T-helper 1 cell (primary cell): ENCODE measurements at places on chromosomes 6 and 20.
A peak's percentile ranks its signal among the peaks of the same experiment; 100 is the strongest.

DNA sequence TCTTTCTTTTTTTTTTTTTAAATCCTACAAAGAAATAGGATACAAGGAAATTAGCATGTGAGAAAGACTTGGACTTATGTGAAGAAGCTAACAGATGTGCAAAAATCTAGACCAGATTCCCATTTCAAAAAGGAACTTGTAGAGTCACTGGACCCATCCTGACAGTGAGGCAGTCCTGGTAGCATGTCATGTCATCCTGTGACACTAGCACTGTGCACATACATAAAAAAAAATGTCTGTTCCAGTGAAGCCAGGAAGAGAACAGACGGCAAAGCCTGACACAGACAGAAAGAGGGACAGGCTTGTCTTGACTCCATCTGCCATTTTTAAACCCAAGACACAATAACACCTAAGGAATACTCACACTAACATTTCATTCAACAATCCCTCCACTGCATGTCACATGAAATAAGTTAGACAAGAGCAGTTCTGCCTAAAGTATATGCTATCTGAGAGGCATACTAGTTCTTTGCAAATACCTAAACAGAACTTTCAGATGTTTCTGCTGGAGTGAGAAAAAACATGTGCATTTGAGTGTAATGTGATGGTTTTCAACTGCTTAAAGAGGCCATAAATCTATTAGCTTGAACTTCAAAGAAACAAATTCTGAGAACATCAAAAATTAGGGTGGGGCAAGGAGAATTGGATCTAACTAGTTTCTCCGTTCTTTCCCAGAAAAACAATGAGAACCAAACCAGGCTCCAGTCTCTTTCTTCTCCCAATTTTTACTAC, 159.6 kb downstream of the BACH2 start:
- DNase-seq = no peak

GRCh38 chr6:72826744-72827438, 205.0 kb downstream of the KCNQ5 start:
- DNase-seq = no peak

GRCh38 chr6:39831701-39832100, 39.5 kb downstream of the DAAM2 start:
- no peak for DNase-seq

- no peak for DNase-seq
Observed at GRCh38 chr6:137651591-137652335, 157.6 kb upstream of the OLIG3 start.

- no peak for DNase-seq
Observed at GRCh38 chr6:22119500-22119899, 177.3 kb downstream of the PRL start.

- no peak for DNase-seq
Observed at GRCh38 chr6:15522427-15522826, 140.4 kb downstream of the DTNBP1 start.

DNA sequence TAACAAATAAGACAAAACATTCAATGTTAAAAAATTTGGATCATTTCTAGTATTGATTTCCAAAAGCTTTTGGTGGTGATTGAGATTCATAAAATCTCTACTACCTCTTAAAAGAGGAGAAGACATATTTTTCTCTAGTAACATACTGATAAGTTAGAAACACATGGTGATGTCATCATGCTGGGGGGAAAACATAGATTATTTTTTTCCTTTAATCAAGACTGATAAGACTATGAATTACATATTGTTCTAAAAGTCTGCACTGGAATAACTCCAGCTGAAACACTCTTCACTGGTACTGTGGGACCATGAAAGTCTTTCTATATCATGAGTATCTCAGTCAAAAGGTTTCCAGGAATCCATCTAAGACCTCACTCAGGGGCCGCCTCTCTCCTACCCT, 515.8 kb downstream of the PRKN start:
- DNase-seq = no peak

DNA sequence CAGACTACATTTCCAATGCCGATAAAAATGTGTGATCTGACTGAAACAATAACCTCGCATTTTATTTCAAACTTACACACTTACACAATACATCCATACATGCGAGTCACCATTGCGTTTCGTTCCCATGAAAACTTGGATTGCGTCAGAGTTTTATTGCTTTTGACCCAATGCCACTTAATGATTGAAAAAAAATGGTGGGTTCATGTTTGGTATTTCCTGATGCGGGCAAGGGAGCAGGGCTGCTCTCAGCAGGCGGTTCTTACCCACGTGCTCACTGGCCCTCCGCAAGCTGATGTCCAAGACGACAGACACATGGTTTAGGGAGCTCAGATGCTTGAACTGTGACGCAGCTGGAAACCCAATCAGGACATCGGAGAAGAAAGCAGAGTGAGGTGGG, 281.0 kb upstream of the SULF2 start:
- no peak for DNase-seq

GRCh38 chr6:15538106-15538505, 124.7 kb downstream of the DTNBP1 start:
- no peak for DNase-seq

DNA sequence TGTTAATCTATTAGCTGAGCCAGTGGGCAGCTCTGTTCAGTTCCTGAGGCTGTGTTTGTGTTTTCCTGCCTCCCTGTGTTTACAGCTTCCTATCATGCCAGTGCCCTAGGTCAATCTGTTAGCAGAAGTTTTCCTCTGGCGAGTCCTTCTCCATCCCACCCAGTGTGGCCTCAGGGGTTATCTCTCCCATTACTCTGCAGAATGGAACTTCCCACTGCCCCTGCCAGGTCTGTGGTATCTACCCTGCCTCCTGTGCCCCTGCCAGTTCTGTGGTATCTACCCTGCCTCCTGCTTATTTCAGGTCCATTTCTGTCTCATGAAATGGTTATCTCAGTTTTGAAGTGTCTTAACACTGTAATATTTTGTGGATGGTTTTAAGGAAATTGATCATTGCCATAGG, 63.1 kb downstream of the SLX4IP start:
- DNase-seq = no peak

- DNase-seq = peak; percentile 50
Observed at GRCh38 chr20:58660855-58661597, 9.9 kb downstream of the STX16 start.

DNA sequence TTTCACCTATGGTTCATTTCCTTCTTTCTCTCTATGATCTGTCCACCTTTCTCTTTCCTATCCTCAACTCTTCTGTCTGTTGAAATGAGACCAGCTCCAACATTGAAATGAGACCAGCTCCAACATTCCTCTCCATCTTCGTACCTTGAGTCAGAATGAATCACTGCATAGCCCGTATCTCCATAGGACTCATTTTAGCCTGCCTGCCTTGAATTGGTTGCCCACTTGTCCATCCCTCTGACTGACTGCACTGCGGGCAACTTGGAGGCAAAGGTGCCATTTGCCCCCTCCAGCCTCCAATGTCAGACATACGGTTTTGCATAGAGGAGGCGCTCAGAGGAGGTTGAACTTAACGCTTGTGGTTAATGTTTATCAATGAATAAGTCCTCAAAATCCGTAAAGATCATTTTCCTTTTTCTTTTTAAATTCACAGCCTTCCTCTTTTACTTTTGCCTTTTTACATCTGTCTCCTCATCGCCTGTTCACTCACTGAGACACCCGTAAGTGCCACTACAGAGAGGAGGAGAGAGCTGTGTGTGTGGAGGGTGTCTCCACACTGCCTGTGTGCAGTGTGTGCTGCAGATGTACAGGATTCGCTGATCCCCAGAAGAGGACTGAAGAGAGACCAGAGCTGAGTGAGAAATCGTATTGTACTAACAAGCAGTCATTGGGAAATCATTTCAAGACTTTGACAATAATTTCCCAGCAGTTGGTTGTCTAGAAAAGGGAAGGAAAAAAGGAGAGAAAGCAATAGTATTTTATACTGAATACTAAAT, 579.6 kb upstream of the MAP3K7 start:
- no peak for DNase-seq

GRCh38 chr20:32495949-32496348, 89.2 kb downstream of the NOL4L start:
- no peak for DNase-seq

- DNase-seq = no peak
Observed at GRCh38 chr20:11067359-11067758, 393.6 kb upstream of the JAG1 start.

- no peak for DNase-seq
Observed at GRCh38 chr6:128479048-128479666, 41.2 kb downstream of the PTPRK start.

GRCh38 chr6:128538763-128539162, 18.4 kb upstream of the PTPRK start:
- DNase-seq = no peak

- no peak for DNase-seq
Observed at GRCh38 chr6:103081126-103081525, 1687.6 kb downstream of the GRIK2 start.

- DNase-seq = no peak
Observed at GRCh38 chr20:2455771-2456497, 14.7 kb downstream of the SNRPB start.

DNA sequence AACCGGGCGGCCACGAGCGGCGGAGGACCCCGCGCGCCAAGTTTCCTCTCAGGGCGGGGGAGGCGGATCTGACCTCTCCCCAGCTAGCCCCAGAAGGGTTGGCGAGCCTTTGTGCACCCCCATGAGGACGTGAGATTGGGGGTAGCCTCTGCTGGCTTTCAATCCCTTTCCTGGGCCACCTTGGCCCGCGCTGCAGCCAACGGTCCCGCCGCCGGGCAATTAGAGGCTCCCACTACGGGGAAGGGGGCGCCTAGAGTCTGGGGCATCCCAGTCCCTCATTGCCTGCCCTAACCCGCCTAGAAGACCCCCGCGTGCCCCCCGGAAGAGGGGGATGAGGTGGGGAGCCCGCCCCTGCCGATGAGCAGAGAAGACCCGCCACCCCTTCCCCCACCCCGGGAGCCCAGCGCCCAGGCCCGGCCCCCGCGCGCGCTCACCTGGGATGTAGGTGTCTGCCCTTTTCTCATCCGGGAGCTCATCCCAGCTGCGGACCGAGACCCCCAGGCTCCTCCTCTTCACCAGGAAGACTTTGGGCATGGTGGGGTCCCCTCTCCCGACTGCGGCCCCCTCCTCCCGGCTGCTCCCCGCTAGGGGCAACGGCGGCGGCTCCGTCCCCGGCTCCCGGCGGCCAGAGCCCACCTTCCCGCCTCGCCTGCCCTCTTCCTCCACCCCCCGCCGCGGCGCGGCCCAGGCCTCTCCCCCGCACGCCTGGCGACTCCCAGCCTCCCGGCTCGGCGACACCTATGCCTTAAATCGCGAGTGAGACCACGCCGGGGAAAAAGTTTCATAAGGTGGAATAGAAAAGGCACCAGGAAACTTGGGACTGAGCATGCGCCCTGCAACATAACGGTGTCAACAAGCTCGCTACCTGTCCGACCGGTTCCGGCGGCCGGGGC, at the start of gene OVOL2:
TSS of gene OVOL2 (minus strand) at position 816 of the 893 bp plus-strand sequence. CDS start at position 534, 282 bp downstream.
- DNase-seq = no peak

- DNase-seq = no peak
Observed at GRCh38 chr20:23049201-23050075, at the start of gene THBD. THBD (minus strand) TSS chr20:23049672; CDS start chr20:23049504, 168 bp downstream.

DNA sequence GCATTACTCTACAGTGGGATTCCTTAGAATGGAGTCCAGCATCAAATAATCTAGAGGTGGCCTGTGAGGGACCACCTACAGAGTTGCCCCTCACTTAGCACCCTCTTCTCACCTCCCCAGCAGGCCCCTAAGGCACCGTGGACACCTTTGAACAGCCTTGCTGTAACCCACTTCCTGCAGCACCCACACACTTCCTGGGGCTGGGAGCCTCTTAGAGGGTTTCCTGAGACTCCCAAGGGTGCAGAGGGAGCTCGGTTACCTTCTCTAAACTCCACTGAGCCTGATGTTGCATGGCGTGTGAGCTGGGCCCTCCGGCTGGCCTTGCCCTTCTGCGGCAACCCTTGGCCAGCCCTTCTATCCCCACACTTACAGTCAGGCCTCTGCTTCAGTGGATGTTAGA, 7.3 kb upstream of the SIRPG start:
- peak; percentile 43 for DNase-seq

- DNase-seq = peak; percentile 21
Observed at GRCh38 chr20:44388466-44389023, 33.0 kb downstream of the HNF4A start.

- no peak for DNase-seq
Observed at GRCh38 chr6:14470671-14471070, 353.1 kb downstream of the CD83 start.

- DNase-seq = no peak
Observed at GRCh38 chr20:10789386-10789785, 115.6 kb upstream of the JAG1 start.

DNA sequence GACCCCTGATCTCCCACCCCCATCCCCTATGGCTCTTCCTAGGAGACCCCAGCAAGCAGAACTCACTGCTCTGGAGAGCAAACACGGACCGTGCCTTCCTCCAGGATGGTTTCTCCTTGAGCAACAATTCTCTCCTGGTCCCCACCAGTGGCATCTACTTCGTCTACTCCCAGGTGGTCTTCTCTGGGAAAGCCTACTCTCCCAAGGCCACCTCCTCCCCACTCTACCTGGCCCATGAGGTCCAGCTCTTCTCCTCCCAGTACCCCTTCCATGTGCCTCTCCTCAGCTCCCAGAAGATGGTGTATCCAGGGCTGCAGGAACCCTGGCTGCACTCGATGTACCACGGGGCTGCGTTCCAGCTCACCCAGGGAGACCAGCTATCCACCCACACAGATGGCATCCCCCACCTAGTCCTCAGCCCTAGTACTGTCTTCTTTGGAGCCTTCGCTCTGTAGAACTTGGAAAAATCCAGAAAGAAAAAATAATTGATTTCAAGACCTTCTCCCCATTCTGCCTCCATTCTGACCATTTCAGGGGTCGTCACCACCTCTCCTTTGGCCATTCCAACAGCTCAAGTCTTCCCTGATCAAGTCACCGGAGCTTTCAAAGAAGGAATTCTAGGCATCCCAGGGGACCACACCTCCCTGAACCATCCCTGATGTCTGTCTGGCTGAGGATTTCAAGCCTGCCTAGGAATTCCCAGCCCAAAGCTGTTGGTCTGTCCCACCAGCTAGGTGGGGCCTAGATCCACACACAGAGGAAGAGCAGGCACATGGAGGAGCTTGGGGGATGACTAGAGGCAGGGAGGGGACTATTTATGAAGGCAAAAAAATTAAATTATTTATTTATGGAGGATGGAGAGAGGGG, 1.4 kb downstream of the LTA start:
- no peak for DNase-seq
